ENCODE measurements at places on chromosomes 16 and 17.

DNA sequence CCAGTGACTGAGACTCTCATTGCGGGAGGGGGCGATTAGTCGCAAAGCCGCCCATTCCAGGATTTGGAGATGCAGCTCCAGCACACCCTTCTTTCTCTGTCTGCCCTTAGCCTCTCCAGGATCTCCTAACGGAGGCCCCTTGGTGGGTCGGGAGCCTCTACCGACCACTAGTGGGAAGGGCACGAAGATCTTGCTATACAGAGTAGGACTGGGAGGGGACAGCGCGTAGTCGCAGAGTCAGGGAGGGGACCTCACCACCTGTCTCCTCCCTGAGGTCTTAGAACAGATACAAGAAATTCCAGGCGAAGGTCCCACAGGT is 588 bp upstream of the SMTNL2 start:
- DNase-seq, result no peak

GRCh38 chr17:64683796-64684195 is 21.7 kb upstream of the SMURF2 start:
- DNase-seq, result no peak

DNA sequence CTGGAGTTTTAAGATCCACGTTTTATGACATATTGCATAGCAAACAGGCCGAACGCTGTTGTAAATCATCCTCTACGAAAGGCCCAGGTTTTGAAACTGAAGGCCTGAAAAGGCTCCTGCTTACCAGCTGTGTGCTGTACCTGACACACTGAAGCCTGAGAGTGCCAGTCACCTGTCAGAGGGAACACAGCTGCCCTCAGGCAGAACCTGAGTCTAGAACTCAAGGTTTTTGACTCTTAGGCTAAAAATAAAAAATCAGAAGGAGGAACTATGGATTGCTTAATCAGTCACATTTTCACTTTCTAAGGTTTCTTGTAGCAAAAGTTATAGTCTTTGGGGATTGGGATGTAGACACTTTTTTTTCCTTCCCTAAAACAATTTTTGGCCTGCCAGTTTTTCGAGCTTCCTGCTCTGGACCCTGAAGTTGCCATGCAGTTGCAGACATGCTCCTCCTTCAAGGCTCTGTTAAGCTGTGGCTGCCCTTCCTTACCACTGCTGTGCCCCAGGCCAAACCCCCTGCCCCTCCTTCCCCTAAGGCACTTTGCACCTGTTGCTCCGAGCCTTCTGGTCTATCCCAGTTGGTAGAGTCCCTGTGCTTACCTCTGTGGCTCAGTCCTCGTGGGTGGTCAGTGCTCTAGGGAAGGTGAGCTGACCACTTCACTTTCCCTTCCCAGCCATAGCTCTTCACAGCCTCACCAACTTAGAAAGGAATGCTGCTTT is 56.6 kb downstream of the TENT4B start:
- DNase-seq, result no peak

DNA sequence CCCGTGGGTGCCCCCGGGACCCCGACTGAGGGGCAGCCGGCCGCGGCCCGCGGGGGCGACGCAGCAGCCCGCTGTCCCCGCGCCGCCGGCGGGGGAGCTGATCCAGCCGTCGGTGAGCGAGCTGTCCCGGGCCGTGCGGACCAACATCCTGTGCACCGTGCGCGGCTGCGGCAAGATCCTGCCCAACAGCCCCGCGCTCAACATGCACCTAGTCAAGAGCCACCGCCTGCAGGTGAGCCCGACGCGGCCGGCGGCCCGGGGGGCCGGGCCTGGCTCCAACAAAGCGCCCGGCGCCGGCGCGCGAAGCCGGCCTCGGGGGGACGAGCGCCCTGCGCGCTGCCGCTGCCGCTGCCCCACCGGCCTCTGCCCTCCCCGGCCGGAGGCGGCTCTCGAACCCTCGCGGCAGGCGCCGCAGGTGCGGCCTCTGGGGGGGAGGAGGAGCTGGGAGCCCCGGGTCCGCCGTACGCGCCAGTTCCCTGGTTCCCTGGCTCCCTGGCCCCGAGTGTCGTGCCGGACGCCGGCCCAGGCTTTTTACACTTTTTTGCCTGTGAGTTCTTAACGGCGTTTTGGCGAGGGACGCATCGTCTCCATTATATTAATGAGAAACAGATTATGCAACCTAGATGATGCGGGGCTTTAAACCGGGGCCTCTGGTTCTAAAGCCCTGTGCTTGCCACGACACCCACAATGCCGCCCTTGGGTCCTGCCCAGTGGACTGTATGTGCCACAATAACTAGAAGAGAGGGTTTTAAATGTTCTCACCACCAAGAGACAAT is 521 bp downstream of the ATMIN start:
- no peak for DNase-seq

- DNase-seq, result no peak
Measured at GRCh38 chr17:47999582-47999981, 28.7 kb downstream of the CDK5RAP3 start.

- peak; percentile 76 for DNase-seq
Measured at GRCh38 chr17:27544350-27545131, 86.4 kb upstream of the LGALS9 start.

DNA sequence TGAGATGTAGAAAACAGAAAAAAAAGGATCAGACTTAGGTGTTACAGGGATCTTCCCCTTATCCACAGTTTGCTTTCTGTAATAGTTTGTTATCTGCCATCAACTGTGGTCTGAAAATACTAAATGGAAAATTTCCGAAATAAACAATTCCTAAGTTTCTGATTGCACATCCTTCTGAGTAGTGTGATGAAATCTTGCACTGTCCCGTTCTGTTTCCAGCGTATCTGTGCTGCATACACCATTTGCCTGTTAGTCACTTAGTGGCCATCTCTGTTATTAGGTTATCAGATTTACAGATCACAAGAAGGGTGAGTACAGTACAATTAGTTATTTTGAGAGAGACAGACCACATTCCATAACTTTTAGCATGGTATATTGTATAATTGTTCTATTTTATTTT is 185.6 kb upstream of the CPHXL start:
- DNase-seq, result no peak

Data from T1000 (cell line).